ENCODE measurements at places on chromosomes 7 and 10.

- DNase-seq, result no peak
Measured at GRCh38 chr7:81081616-81082015, 162.8 kb upstream of the SEMA3C start.

DNA sequence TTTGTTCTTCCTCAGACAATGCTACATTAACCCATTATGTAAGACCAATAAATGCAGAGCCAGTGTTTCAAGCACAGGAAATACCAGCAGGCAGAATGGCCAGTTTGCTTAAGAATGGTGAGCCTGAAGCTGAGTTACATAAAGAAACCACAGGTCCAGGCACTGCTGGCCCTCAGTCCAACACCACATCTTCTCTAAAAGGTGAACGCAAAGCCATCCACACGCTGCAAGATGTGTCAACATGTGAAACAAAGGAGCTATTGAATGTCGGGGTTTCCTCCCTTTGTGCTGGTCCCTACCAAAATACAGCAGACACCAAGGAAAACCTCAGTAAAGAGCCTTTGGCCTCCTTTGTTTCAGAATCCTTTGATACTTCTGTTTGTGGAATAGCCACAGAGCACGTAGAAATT lies 63.8 kb downstream of the TASOR2 start:
- no peak for DNase-seq

GRCh38 chr7:129702316-129702715 lies 90.8 kb downstream of the NRF1 start:
- no peak for DNase-seq

GRCh38 chr7:29156907-29157452 lies 10.6 kb upstream of the CPVL start:
- no peak for DNase-seq

GRCh38 chr7:15403315-15403714 lies 158.5 kb downstream of the AGMO start:
- no peak for DNase-seq

- DNase-seq, result no peak
Measured at GRCh38 chr7:50293509-50294179, 10.9 kb upstream of the IKZF1 start.

DNA sequence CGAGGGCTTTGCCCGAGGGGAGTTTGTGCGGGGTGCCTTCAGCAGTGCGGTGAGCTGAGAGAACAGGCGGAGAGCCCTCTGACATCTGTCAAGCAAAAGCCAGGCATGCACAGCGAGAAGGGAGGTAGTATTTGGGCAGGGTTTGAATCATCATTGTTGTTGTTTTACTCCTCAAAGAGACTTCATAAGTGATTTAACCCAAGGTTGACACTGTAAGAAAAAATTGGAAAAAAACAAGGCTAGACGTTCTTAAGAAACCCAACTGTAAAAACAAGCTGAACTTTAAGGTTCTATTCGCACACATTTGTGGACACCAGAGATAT lies 1.3 kb downstream of the ADAM22 start:
- no peak for DNase-seq

- no peak for DNase-seq
Measured at GRCh38 chr10:110035070-110035921, 27.5 kb downstream of the ADD3 start.

DNA sequence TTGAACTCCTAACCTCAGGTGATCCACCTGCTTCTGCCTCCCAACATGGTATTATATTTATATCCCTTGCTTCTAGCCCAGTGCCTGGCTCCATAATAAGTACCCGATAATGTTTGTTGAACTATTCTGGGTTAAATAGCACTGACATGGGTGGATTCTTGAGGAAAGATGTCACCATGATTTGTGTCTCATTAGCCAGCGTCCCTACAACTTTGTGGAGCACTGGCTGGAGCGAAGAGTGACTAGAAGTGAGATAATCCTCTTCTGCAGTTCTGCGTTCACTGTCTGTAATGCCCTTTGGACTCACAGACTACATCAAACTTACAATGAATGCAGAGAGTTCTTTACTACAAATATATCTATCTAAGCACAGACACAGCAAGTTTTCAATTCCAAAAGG lies 16.9 kb upstream of the AKR1E2 start:
- DNase-seq, result no peak

GRCh38 chr10:109735776-109736175 lies 187.5 kb downstream of the XPNPEP1 start:
- DNase-seq, result no peak

- no peak for DNase-seq
Measured at GRCh38 chr7:131196803-131197202, 130.9 kb upstream of the MKLN1 start.

- DNase-seq, result no peak
Measured at GRCh38 chr10:33421789-33422462, 87.5 kb upstream of the NRP1 start.

- DNase-seq, result no peak
Measured at GRCh38 chr7:119397156-119397555, 875.8 kb upstream of the KCND2 start.

DNA sequence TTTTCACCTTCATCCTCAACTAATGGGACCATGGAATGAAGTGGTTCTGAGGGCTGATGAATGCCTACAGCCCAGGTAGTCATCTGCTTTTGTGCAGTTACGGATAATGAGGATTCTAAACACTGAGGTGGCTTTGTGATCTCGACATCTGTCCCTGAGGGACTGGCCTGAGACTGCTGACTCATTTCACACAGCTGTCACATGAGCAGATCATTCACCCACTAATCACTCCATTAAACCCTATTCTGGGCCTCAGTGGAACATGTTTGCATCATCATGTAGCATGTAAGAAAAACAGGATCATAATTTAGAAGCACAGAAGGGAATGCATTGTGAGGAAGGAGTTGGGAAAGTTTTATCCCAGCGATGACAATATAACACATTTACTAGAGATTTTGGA lies 79.4 kb upstream of the FEZF1 start:
- DNase-seq, result no peak

DNA sequence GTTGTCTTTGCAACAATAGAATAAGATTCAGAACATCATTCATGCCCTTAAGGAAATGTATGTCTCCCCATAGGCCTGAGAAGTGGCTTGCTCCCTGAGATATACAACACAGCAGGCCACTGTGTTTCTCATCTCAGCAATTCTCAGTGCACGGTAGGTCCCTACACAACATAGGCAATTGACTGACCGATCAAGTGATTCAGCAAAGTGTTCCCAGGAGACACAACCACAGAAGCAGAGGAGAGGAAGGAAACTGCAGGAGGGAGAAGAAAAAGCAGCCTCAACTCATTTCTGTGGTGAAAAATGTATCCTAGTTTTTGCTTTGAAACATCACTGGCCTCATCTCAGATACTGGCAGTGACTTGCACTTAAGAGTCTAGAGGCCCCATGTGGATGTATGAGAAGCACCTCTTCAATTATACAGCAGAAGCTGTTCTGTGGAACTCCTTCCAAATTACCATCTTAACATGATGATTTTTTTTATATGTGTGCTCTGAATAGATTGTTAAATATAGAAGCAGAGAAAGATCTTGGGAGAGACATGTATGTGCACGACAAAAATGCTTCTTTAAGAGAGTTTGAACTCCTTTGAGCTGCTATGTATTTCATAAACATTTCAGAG lies 306.8 kb downstream of the XPNPEP1 start:
- no peak for DNase-seq

DNA sequence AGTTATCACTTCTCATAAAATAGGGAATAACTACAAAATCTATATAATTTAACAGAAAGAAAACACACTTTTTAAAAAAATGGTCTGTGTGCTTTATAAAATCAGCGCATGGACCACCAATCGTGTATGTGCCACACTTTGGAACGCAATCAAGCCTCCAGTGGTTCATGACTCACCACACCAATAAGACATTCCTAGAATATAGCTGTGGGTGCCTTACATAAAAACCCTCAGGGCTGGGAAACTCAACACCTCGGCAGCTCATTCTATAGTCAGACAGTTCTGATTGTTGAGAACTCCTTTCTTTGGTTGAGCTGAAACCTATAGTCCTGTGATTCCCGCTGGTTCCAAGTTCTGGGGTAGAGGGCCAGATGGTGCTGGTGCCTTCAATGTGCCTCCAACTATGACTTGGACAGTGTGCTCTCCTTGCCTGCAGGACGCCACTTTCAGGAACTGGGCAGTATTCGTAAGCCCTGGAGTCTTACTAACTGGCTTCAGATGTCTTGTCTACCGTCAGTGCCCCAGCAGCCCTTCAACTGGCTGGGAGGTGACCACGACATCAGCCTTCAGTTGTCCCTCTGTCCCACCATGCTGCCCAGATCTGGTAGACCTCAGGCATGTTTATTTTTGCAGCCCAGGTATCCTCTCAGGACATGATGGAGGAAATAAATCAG lies 135.7 kb upstream of the GDF10 start:
- DNase-seq, result no peak

DNA sequence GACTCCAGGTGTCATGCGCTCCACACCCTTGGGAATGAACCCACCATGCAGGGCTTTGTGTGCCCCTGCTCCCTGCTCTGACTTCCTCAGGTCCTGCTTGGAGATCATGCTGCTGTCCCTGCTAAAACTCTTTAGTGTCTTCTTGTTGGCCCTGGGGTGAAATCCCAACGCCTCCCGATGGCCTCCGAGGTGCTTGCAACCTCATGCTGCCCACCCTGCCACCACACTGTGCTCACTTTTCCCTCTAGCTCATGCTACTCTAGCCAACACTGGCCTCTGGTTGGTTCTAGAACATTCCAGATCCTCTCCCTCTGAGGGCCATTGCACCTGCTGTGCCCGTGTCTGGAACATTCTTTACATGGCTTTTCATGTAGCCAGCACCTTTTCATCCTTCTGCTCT lies 227.7 kb downstream of the ADAM12 start:
- no peak for DNase-seq

- DNase-seq, result no peak
Measured at GRCh38 chr10:71065659-71066058, 146.7 kb upstream of the UNC5B start.

- no peak for DNase-seq
Measured at GRCh38 chr7:53500076-53500475, 464.6 kb downstream of the POM121L12 start.

GRCh38 chr7:138460176-138460648 lies at the start of gene TRIM24:
Gene TRIM24, plus strand, starts transcription at chr7:138460259. Its CDS starts 290 bp downstream, at chr7:138460549.
- DNase-seq, result no peak

- no peak for DNase-seq
Measured at GRCh38 chr7:110830778-110831177, 260.1 kb upstream of the LRRN3 start.

- DNase-seq, result no peak
Measured at GRCh38 chr7:47366960-47367359, 215.0 kb downstream of the TNS3 start.

- DNase-seq, result no peak
Measured at GRCh38 chr7:115672024-115672423, 358.5 kb downstream of the TFEC start.

- no peak for DNase-seq
Measured at GRCh38 chr10:97836446-97836845, 13.2 kb upstream of the GOLGA7B start.

DNA sequence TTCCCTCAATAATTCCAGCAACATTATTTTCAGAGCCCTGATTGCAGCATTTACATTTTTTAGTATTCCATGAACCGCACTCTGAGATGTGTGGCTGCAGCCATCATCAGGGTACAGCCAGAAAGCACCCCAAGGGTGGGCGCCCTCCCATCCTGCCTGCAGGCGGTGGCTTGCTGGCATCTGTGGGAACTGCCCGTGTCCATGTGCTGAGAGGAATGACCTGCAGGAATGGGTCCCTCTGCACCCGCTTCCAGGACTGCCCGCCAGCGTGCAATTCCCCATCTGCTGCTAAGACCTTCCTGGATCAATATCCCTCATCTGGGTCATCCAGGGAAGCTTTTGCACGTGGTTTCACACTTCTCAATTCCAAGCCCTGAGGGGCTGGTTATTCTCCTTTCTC lies 32.8 kb upstream of the NUB1 start:
- no peak for DNase-seq
